ENCODE measurements at places on chromosomes 4 and X.

- peak; percentile 18 for DNase-seq
These were observed 91.3 kb upstream of the WDR44 start for GRCh38 chrX:118254611-118255010.

- no peak for DNase-seq
These were observed 790.3 kb upstream of the HTR2C start for GRCh38 chrX:113793563-113793962.

DNA sequence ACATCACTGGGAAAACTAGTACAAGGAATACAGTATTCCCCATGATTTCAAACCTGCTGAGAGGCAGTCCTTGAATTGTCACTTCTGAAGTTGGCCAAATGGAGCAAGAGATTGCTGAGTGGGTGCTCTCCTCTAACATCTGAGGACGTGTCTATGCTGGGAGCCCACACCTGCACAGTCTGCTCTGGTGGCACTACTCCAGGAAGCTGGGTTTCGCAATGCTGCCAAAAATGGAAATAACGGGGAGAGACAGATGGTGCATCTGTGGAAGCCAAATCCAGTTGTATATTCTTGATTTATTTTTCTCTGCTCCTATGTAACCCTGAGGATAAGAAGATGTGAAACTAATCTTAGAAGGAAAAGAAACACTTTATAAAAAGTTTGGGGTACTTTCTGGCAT lies 240.1 kb upstream of the CTSO start:
- DNase-seq: no peak

DNA sequence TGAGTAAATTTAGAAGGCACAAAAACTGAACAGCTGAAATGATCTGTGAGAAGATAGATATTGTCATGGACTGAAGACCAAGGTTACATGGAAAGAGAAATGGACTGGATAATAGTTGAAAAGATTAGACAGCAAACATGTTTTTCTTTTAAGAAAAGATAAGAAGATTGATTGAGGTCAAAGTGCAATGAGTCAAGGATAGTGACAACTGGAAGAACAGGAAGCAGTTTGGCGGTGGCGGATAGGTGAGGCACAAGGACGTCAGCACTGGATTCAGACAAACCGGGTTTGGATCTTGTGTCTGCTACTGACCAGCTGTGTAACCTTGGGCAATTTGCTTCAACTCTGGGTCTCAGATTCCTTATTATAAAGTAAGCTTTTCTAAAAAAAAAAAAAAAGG lies 2.0 kb upstream of the HPGD start:
- DNase-seq: no peak

GRCh38 chr4:98689507-98690174 lies 31.2 kb upstream of the TSPAN5 start:
- DNase-seq: no peak

GRCh38 chrX:109958266-109958665 lies 44.6 kb upstream of the TMEM164 start:
- no peak for DNase-seq

DNA sequence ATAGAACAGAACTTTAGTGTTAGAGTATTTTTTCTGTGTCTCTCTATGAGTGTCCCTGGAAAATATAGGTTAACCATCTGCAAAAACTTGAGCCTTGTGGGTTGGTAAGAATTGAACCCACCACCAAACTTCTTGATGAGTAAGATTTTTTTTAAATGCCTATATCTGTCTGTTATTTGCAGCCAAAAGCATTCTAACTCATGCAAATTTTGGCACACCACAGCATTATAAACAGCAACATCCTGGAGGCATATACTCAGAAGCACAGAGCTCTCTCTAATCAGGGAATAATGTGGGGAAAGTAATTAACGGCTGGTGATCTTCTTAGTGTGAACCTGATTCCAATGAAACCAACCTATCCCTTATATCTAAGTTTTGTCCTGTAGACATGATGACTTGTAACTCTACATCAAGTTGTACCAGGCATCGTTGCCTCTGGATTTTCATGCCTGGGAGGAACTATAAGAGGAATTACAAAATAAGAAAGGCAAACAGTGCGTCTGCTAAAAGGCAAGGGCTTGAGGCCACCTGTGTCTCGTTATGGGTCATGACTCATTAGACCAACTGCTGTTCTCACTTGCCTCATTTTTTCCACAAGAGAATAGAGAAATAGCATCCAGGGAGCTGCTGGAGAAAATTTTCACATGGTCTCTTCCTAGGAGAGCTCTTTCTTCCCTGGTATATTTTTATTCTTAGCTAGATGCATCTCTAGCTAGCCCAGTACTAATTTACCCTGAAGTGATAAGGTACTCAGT lies 202.4 kb downstream of the CHIC2 start:
- no peak for DNase-seq

- no peak for DNase-seq
These were observed 49.9 kb upstream of the NFKB1 start for GRCh38 chr4:102451266-102451665.

DNA sequence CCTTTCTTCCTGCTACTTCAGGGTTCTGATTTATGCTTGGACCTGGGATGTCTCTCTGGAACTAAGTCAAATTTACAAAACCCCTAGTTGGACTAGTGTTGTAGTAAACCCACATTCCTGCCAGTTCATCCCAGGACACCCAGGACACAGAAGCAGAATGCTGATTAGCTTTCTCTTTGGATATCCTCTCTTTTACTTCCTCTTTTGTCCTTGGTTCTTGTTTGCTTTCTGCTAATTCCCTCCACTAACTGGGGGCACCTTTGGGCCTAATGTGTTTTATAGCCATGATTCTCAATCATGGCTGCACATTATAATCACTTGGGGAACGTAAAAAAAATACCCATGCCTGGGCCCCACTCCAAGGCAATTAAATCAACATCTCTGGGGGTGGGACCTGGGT lies 42.5 kb downstream of the LANCL3 start:
- no peak for DNase-seq

GRCh38 chrX:108420481-108420880 lies 17.7 kb downstream of the COL4A6 start:
- no peak for DNase-seq

DNA sequence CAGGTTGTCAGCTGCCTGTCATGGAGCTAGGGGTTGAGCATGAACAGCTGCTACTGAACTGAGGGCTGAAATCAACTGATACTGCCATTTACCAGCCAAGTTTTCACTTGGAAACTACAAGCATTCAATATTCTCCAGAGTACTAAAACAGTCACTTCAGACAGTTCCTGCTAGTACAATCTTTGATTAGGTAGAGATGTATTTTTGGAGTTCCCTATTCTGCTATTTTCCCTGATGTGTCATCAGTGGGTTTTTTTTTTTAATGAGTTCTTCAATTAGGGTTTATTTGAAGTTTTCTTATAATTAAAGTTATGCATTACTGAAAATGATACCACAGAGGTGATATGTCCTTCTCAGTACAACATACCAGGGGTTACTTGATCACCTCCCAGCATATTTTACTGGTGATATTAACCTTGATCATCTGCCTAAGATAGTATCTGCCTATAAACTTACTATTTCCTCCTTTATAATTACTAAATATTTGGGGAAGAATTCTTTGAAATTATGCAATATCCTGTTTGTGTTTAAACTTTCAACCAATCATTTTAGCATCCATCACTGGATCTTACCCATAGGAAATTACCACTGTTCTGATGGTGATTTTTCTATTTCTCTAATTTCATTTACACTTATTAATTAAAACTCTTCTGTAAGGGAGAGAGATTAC lies 13.6 kb downstream of the PDCL2 start:
- no peak for DNase-seq

GRCh38 chr4:87150498-87151261 lies 69.7 kb downstream of the KLHL8 start:
- DNase-seq: no peak

DNA sequence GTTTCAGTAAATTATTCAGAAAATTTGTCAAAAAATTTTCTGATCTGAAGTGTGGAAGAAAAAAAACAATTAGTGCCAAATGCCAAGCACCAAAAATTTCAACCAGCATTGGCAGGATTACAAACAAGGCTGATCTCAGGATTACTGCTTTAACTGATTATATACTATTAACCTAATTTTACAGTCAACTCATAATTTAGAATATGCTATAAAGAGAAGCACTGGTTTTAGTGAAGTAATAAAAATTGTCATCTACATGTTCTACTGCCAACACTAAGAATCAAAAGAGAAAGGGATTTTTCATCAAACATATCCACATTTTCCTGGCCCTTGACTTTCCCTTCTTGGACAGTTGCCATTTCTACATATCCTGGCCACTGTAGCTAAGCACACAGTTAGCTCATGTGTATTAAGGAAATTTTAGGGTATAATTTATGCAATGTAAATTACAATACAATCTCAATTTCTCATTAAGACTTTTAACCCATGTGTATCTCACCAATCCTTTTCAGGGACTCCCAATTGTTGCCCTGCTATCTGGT lies 33.8 kb downstream of the THOC2 start:
- DNase-seq: no peak

DNA sequence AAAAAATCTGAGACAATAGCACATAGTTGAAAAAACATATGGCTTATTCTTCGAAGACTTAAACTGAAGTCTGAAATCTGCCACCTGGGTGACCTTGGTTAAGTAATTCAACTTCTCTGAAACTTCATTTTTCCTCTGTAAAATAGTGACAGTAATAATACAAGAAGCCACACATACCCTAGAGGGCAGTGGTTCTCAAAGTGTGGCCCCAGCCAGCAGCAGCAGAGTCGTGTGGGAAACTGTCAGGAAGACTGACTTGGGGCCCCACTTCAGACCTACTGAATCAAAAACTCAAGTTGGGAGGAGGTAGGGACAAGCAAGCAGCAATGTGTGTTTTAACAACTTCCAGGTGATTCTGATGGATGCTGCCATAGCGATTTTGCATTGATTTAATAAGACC lies 249.9 kb downstream of the HNRNPD start:
- no peak for DNase-seq

GRCh38 chr4:188956566-188956965 lies 817.3 kb downstream of the TRIML1 start:
- DNase-seq: no peak

GRCh38 chrX:70592091-70592490 lies 147.5 kb downstream of the DLG3 start:
- peak; percentile 7 for DNase-seq

DNA sequence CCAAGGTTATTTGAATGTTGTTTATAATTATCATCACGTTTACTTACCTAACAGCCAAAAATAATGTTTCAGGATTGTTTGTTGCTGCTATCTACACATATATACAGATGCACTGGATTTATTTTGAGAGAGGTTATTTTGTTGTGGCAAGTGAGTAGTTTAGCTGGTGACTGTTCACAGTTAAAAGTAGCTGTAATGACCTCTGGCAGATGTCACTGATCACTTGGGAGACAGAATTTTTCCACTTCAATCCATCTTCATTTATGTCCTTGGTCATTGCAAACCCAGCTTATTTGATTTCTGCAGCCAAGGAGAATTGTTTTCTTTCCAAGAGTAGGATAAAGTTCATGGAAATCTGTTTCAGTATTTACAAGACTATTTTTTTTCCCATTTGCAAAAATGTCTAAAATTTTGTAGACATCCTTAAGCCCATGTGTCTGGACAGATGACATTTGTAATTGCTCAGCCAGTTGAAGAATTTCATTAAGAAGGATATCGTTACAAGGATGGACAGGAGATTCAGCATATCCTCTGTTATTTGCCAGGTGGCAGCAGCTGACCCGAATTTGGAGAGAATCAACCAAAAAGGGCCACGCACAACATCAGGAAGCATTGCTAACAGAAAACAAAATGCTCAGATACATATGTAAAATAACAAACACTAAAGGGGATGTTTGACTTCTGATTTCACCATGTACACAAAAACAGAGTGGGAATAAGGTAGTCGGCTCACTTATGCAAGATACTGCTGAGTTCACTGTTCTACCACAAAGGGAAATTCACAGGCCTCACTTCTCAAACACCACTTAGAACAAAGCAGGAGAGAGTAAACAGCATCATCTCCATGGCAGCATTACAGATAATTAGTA lies 64.5 kb downstream of the GPRIN3 start:
- DNase-seq: no peak

GRCh38 chr4:107034091-107034995 lies 1.8 kb downstream of the DKK2 start:
- no peak for DNase-seq

DNA sequence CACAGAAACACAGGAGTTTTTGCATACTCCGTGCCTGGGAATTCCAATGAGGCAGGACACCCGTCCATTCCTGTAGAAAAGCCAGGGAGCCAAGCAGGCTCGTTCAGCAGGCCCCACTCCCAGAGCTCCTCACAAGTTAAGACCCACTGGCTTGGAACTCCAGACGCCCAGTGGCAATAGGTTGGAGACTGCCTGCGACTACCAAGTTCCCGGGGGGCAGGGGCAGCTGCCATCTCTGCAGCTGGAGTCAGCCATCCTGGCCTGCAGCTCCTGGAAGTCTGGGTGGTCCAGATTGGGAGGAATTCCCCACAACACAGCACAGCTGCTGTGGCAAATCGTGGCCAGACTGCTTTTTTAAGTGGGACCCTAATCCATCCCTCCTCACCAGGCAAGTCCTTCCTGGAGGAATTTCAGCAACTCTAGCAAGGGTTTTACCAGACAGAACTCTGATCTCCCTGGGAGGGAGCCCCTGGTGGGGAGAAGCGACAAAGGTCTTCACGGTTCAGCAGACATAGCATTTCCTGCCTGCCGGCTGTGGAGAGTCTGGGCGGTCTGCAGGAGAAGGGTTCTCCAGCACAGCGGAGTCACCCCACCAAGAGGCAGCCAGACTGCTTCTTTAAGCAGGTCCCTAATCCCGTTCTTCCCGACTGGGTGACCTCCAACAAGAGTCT lies 231.9 kb downstream of the STPG2 start:
- DNase-seq: no peak

GRCh38 chr4:164482758-164483157 lies 271.2 kb upstream of the SMIM31 start:
- DNase-seq: no peak

DNA sequence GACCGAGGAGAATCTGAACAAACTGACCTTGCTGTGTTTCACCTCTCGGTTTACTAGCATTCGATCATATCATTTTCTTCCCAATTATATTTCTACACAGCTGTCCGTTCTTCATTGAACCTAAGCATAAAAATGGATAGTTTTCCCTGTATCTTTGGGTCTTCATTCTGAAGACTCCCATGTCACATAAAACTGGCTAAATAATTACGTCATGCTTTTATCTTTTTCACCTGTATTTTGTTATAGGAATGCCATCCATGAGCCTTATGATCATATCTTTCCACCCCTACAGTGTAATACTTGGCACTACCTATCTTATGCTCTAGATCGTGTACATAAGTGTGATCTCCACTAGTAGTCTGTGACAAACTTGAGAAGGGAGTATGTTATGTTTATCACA lies 456.1 kb downstream of the FGF13 start:
- DNase-seq: no peak

DNA sequence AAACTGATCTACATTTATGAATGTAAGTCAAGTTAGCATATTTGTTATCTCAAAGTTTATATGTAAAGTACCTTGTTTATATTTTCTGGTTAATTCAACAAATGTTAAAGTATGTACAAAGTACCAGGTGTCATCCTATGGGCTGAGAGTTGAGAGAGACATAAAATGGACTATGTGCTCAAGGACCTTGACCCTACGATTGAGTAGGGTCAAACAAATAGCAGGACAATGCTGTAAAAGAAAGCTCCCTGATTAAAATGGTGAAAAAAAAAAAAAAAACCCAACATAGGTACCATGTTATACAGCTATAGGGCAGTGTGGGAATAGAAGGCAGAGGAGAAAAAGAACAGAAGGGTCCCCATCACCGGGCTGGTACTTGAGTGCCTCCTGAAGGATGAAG lies 123.4 kb downstream of the CDS1 start:
- DNase-seq: no peak

- no peak for DNase-seq
These were observed 46.1 kb downstream of the PGRMC2 start for GRCh38 chr4:128241425-128241913.

Data from activated CD4-positive, alpha-beta T cell treated with anti-CD3 and anti-CD28 coated beads for 24 hours (primary cell).